ENCODE measurements at places on chromosomes 2 and 18.

DNA sequence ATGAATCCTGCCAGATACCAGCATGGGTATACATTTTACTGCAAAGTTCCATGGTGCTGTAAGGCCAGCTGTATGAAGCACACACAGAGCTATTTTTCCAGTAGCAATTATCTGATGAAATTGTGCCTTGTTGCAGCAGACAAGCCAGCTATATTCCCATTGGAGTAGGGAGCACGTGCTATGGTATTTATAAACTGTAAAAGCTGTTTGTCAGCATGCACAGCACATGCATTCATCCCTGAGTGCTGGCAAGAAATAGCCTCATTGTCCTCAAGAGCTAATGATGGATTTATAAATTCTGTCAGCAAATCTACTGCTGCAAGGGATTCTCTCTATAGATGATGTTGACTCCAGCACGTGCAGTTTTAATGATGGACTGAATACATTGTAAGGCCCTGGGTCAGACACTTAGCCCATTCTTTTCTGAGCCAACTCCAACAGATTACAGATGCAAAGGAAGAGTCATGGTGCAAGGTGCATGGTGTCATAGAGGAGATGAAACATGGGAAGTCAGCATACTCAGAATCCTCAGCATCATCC is 61.7 kb downstream of the KCNS3 start:
- DNase-seq = no peak

GRCh38 chr2:241218131-241219029 is 29.9 kb downstream of the ANO7 start:
- peak; percentile 83 for DNase-seq

DNA sequence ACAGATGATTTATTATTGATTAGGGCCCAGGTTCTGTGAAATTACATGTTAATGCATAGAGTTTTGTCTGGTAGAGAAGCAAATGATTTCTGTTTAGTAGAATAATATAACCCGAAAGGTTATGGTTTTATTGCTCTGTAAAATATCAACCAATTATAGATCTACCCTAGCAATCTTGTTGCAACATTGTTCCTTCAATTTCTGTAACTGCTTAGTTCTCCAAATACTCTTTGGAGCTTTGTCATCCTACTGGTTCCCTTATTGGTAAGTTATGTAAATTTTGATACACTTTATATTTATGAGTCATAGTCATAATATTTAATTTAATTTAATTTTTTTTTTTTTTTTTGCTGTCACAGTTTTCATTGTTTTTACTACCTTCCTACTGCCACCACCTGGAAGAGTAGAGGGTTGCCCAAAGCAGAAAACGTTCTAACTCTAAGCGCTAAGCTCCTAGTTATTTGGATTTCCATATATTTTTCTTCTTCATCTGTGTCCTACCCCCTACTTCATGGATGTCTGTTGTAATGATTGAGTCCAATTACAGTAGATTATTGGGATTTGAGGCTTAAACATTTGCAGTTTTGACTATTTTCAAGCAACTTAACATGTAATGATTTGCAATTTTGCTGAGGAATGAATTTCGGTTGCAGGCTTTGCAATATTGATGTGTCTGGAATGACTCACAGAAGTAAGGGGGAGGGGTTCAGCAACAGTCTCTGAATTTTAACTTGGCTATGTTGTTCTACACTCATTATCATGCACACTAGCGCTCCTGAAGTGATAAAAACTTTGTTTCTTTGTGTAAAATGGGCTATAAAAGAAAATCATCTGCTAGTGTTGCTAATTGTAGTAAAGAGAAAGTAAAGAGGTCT is 51.1 kb downstream of the NABP1 start:
- DNase-seq = no peak

GRCh38 chr2:121400201-121400600 is 115.2 kb upstream of the TFCP2L1 start:
- DNase-seq = no peak

DNA sequence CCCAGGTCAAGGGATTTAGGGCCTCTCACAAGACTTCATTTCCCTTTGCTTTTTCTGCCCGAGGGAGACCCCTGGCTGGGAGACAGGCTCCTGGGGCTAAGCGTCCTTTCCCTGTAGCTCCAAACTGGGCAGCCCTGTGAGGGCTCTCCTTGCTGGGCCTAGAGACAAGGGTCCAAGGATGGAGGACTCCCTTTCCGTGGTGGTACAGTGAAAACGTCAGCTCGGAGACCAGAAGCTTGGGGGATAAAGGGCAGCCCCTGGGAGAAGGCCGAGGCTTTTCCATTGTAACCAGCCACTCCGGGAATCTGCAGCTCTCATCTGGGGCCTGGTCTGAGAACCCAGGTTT is 2.3 kb downstream of the SIX2 start:
- DNase-seq = no peak

- no peak for DNase-seq
Observed at GRCh38 chr2:191341436-191341835, 96.2 kb downstream of the MYO1B start.

- DNase-seq = no peak
Observed at GRCh38 chr2:170647741-170648436, 67.2 kb upstream of the SP5 start.

Data from Right ventricle myocardium inferior (tissue), 1 donor.